Lung microvascular endothelial cell (primary cell): ENCODE measurements at places on chromosomes 13 and 19. TPM values are rescaled to one million over a fixed set of nuclear protein-coding genes. Genes with fewer than 3 reads are reported as not detected.

Gene SLC6A16
- total RNA-seq, result 0.20 and 0.22 TPM in 2 replicates

Gene MARCHF2
- 112 and 164 TPM in 2 replicates for total RNA-seq

Gene TMEM86B
- total RNA-seq, result 0.44 and 0.99 TPM in 2 replicates

Gene CDC42EP5
- 53.2 and 124 TPM in 2 replicates for total RNA-seq

Gene C19orf18
- not detected in 2 replicates for total RNA-seq

Gene NLRP11
- total RNA-seq, result under 0.01 TPM in 2 replicates

Gene PCSK4
- total RNA-seq, result 0.44 and 0.60 TPM in 2 replicates

Gene PSG7
- total RNA-seq, result not detected in 2 replicates

Gene GPI
- 84.9 and 90.0 TPM in 2 replicates for total RNA-seq

Gene PSG6
- total RNA-seq, result not detected in 2 replicates

Gene GRK1
- total RNA-seq, result not detected in 2 replicates

Gene ZNF677
- 15.5 and 16.5 TPM in 2 replicates for total RNA-seq

Gene ZNF541
- 0.20 and 0.44 TPM in 2 replicates for total RNA-seq

Gene DAND5
- total RNA-seq, result under 0.01 and 0.22 TPM in 2 replicates

Gene ZNF548
- 8.1 and 11.3 TPM in 2 replicates for total RNA-seq

Gene SUCLA2
- 25.7 and 29.2 TPM in 2 replicates for total RNA-seq

Gene KASH5
- total RNA-seq, result not detected in 2 replicates

Gene CCDC8
- total RNA-seq, result under 0.01 and 0.22 TPM in 2 replicates

Gene RFPL4A
- total RNA-seq, result 1.1 and 1.2 TPM in 2 replicates

Gene RXFP2
- not detected in 2 replicates for total RNA-seq

Gene CPB2
- total RNA-seq, result not detected in 2 replicates

Gene FGF22
- not detected in 2 replicates for total RNA-seq

Gene IGLON5
- total RNA-seq, result not detected in 2 replicates

Gene ZNF723
- not detected in 2 replicates for total RNA-seq

Gene TMC4
- 0.22 TPM in 1 of 2 replicates, not detected in the other for total RNA-seq

Gene CGB7
- 0.22 TPM in 1 of 2 replicates, not detected in the other for total RNA-seq

Gene KISS1R
- total RNA-seq, result not detected in 2 replicates

Gene C19orf73
- 0.22 and 0.40 TPM in 2 replicates for total RNA-seq

Gene VSTM1
- not detected in 2 replicates for total RNA-seq

Gene NKPD1
- total RNA-seq, result 0.20 and 0.22 TPM in 2 replicates

Gene SUPT5H
- 26.6 and 39.3 TPM in 2 replicates for total RNA-seq

Gene EXOC3L2
- total RNA-seq, result 0.20 and 0.44 TPM in 2 replicates

Gene ZNF556
- total RNA-seq, result not detected in 2 replicates
